BJ (cell line): ENCODE measurements at places on chromosomes 12 and 14. TPM values are rescaled to one million over a fixed set of nuclear protein-coding genes. Genes with fewer than 3 reads are reported as not detected.

GRCh38 chr12:90239732-90240260, 531.2 kb upstream of the ATP2B1 start:
- DNase-seq = no peak

DNA sequence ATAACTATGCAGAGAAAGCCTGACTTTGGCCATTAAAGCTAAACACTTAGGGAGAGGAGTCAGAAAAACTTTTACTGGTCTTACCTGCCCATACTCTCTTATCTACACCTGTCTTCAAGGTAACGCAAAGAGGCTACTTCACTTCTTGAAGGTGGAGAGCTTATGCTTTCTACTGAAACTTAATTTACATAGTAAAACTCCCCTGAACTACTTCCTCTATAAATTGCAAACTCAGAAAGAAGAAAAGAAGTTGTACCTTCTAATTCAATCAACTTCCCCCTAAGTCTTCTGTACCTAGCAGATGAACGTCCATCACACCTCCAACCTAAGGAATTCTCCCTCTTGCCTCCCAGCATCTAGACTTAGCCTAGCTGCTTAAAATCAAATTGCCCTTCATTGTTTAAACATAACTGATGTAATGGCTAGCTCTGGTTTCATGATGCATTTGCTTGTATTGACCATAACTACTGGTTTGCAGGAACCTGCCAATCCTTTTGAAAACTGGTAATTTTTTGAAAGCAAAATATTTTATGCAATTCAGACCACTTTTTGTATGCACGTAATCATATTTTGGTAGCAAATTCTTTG, 87.7 kb downstream of the STON2 start:
- DNase-seq = no peak

KCNMB4 gene
- 1.5 and 1.7 TPM in 2 replicates for polyA plus RNA-seq

DNA sequence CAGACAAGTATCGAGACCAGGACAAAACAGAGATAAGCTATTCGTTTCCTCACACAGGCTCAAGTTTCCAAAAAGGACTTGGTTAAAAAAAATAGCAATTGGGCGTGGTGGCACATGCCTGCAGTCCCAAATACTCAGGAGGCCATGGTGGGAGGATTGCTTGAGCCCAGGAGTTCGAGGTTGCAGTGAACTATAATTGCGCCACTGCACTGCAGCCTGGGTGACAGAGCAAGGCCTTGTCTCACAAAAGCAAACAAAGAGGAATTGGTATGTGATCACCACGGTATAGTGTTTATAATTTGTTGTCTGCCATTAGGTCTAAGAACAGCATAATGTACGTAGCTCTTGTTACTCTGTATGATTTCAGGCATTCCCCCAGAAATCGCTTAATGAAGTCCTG, 175.3 kb downstream of the DERA start:
- DNase-seq = no peak

GRCh38 chr12:57759360-57759980, 4.6 kb downstream of the MARCHF9 start:
- DNase-seq = no peak

- DNase-seq = no peak
Measured at GRCh38 chr12:63304887-63305316, 153.9 kb upstream of the AVPR1A start.

CELA1 gene
- not detected in 2 replicates for polyA plus RNA-seq

- DNase-seq = peak; percentile 85
Measured at GRCh38 chr12:7512553-7512952, 9.0 kb upstream of the CD163 start.

NEMP1 gene
- 6.7 and 12.0 TPM in 2 replicates for polyA plus RNA-seq
